ENCODE measurements at places on chromosomes 7 and 10. TPM values are rescaled to one million over a fixed set of nuclear protein-coding genes. Genes with fewer than 3 reads are reported as not detected.

Gene LRRN3
- not detected for total RNA-seq

Gene MET
- 103 TPM for total RNA-seq

Gene DBNL
- total RNA-seq = 93.8 TPM

Gene CNNM1
- total RNA-seq = 0.14 TPM

Gene PTPRN2
- 1.3 TPM for total RNA-seq

Gene RAMP3
- total RNA-seq = not detected

Gene PAPSS2
- total RNA-seq = 106 TPM

Gene OR13A1
- total RNA-seq = not detected

Gene RBP4
- total RNA-seq = not detected
